ENCODE measurements at places on chromosomes 12 and 14.

DNA sequence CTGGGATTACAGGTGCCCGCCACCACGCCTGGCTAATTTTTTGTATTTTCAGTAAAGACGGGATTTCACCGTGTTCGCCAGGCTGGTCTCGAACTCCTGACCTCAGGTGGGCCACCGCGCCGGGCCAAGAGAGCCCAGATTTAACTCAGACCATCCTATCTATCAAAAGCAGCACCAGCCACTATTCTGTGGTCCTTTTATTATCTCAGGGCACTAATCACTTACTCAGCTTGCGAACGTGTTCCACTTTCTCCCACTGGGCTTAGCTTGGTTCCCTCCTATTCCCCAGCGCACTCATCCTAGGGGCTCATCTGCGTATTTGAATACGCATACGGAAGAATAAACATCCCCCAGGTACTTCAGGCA is 16.2 kb upstream of the AACS start:
- DNase-seq, result no peak

DNA sequence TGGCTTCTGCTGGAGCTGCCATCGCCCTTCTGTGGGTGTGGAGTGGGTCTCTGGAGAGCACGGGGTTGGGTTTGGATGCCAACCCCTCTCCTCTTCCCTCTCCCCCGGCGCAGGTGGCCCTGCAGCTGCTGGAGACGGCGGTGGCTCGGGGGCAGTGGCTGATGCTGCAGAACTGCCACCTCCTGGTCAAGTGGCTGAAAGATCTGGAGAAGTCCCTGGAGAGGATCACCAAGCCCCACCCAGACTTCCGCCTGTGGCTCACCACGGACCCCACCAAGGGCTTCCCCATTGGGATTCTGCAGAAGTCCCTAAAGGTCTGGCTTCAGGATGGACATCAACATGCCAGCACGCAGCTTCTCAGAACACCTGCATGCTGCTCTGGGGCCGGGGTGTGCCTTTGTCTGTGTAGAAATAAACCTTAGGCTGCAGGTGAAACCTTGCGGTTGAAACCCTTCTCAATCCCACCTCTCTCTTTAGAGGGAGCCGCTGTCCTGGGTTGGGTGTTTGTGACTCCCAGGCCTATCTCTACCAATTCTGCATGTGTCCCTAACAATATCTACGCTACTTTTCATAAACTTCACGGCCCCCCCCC is 44.3 kb downstream of the CCDC92 start:
- DNase-seq, result no peak

DNA sequence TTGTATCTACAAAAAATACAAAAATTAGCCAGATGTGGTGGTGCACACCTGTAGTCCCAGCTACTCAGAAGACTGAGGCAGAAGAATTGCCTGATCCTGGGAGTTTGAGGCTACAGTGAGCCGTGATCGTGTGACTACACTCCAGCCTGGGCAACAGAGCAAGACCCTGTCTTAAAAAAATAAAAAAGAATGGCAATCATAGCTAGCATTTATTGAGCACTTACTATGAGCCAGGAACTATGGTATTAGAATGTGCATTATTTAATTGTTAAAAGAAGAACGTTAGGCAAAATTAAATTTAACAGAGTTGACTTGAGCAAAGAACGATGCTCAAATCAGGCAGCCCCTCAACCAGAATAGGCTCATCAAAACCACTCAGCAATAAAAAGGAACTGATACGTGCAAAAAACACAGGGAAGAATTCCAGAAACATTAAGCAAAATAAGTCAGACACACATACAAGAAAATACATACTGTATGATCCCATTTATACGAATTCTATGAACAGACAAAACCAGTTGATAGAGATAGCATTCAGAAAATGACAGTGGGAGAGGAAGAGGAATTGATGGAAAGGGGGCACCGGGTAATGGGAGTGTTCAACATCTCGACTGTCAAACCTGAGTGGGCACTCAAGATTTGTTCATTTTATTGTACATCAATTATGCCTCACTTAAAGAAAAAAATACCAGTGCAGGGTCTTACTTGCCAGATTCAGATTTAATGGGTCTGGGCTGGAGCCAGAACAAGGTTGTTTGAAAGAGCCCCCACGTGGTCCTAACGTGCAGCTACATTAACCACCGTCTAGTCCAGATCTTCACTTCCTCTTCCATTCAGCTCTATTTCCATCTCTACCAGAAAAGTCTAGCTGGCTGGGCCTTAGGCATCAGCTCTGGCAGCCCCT is 8.0 kb downstream of the SCNN1A start:
- DNase-seq, result no peak

- no peak for DNase-seq
Observed at GRCh38 chr14:24911324-24912109, 138.4 kb downstream of the STXBP6 start.

DNA sequence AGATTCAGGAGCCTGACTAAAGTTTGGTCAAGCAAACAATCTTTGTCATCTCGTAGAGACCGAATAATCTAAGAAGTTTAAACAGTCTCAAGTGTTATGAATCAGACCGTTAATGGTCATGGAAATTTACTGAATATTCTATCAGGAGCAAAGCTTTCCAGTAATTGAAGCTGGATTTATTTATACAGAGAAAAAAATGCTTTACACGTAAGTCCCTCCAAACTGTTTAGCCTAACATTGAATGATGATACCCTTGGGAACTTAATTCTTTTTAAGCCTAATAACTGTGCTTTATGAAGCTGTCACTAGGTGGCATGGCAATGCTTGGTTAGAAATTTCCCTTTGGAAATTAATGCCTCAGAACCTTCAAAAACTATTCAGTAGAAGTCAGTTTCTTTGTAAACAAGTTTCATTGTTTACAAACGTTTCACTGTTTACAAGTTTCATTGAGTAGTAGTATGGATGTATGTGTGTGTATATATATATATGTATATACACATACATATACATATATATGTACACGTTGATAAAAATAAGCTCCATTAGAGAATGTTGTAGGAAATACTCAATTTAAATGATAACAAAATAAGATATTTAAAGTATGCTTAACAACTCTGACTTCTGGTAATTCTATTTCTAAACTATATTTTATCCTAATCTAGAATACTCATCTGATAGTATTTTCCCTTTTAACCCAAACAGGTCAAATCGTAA is 32.1 kb downstream of the DEPDC4 start:
- DNase-seq, result no peak

- no peak for DNase-seq
Observed at GRCh38 chr12:24922090-24922489, 26.8 kb downstream of the BCAT1 start.

GRCh38 chr14:85442996-85443395 is 86.9 kb upstream of the FLRT2 start:
- DNase-seq, result no peak

DNA sequence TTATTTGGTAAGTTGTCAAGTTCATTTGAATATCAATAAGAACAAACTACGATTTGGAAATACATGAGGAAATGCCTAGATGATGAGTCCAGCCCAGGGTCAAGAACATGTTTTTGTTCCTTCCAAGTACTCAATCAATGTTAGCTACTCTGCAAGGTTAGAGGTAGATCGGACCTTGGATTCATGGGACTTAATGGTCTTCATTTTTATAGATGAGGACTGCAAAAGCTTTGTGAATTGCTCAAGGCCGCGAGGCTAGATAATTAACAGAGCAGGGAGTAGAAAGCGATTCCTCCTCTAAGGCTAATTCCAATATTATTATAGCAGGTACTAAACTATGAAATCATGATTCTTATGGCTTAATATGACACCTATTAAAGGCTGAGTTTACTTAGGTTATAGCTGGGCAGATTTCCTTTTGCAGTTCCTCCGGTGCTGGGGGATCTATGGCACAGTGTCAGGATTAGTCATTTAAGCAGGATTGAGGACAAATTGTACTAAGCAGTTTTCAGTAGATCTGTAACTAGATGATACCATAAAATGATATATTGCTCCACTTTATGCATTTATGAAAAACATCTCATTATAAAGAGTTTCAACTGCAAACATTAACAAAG is 19.8 kb downstream of the NR1H4 start:
- no peak for DNase-seq

GRCh38 chr14:98634043-98634820 is 637.8 kb downstream of the BCL11B start:
- no peak for DNase-seq

- DNase-seq, result no peak
Observed at GRCh38 chr12:58204071-58204470, 262.7 kb downstream of the ATP23 start.

DNA sequence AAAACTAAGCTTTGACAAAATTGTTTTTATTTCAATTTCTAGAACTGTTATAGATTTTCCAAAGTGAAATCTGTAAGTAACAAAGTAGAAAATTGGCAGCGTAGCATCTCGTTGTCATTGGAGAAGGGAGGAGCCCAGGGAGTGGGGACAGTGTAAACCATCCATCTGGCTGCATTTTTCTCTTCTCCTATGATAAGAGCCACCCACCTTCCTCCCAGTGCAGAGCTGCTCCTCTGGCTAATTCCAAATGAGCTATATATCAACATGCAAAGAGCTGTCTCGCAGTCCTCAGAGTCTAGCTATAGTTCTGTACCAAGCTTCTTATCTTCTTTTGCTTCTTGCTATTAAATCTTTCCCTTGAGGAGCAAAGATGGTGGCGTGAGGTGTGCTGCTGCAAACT is 56.6 kb downstream of the SCN8A start:
- no peak for DNase-seq

DNA sequence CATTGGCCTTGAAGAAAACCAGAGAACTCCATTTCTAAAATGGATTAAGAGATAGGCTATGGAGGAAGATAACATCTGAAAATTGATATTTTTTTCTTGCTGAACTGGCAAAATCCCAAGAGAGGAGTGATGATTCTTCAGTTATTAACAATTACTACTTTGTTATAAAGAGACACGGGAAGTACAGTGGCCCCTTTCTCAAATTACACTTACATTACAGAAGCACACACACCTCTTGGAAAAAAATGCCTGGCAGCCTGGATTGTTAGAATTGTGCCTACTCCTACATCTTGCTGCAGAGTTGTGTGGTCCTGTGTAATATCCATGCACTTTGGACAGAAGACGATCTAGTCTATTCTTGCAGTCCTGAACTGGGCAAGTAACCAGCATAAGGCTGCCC is 71.7 kb downstream of the TGFB3 start:
- no peak for DNase-seq

DNA sequence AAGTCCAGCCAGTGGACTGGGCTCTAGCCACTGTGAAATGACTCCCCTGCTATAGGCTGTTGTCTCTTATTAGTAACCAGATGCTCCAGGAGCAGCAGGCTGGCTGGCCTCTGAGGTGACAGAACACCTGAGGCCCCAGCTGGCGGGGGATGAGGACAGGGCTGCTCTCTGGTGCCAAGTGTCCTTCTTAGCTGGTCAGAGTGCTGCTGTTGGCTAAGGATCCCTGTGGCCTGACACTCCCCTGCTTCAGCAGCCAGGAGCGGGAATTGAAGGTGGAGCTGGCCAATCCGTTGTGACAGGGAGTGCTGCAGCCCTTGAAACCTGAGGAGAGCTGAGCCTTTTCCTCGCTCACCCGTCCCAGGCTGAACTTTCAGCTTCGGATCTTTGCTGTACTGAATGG is 30.7 kb downstream of the TMEM229B start:
- DNase-seq, result no peak

GRCh38 chr12:114136631-114137030 is 170.5 kb upstream of the RBM19 start:
- no peak for DNase-seq

GRCh38 chr14:66696326-66696725 is 188.4 kb downstream of the GPHN start:
- DNase-seq, result no peak
